Effector memory CD8-positive, alpha-beta T cell (primary cell): ENCODE measurements at places on chromosomes 3 and 15.

- no peak for DNase-seq
These were observed 6.2 kb downstream of the MELTF start for GRCh38 chr3:197023241-197023997.

- DNase-seq = no peak
These were observed 20.3 kb upstream of the HDAC11 start for GRCh38 chr3:13459605-13460340.

GRCh38 chr3:195921334-195921791 is 13.0 kb upstream of the TNK2 start:
- DNase-seq = no peak

- no peak for DNase-seq
These were observed 28.6 kb upstream of the GPR149 start for GRCh38 chr3:154458560-154458959.

GRCh38 chr3:46705022-46705530 is 3.9 kb downstream of the TMIE start:
- DNase-seq = peak; percentile 70

DNA sequence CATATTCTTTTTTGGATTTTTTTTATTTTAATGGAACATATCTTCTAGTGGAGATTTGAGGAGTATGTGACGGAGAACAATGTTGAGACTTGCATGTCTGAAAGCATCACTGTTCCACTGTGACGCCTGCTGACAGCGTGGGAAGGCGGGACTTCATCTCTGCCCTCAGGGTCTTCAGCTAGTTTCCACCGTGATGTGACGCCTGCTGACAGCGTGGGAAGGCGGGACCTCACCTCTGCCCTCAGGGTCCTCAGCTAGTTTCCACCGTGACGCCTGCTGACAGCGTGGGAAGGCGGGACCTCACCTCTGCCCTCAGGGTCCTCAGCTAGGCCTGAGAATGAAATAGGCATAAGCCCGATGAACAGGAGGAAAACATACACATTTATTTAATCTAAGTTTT is 70.7 kb downstream of the LMLN start:
- DNase-seq = no peak

DNA sequence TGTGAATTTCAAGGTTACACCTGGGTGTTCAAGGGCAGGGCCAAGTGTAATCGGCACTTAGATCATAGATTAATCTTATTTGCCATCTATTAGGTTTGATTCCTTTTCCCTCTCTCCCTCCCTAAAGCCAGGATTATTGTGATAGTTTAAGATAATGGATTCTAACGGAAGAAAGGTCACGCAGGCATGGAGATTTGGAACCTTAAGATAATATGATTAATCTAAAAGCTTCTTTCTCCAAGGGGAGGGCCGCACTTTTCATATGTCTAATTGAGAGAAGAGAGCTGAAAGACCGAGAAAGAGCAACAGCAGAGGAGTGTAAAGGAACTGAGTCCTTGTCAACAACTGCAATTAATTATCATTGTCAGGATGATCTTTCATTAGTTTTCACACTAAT is 858.8 kb upstream of the NR2F2 start:
- DNase-seq = no peak

DNA sequence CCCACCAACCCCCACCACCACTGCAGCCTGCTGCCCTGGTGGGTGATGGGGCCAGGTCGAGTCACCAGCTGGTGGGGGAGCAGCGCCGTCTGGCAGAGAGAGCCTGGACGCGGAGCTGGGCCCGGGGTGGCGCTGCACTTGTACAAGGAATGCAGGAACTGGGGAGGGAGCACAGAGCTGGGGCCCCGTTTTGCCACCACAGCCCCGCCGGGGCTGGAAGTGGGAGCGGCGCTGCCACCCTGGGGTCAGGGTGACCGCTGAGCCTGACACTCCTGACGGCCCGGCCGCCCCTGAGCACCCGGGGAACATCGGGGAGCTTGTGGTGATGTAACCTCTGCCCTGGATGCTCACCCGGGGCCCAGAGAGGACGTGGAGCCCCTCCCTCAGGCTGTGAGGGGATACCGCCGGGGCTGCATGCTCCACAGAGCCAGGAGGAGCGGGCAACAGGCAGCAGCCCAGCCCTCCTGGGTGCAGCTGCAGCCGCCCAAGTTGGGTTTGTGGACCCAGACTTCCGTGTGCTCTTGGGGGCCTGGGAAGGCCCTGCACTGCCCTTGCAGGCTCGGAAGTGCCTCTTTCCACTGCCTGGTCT is 32.6 kb upstream of the IREB2 start:
- DNase-seq = no peak

DNA sequence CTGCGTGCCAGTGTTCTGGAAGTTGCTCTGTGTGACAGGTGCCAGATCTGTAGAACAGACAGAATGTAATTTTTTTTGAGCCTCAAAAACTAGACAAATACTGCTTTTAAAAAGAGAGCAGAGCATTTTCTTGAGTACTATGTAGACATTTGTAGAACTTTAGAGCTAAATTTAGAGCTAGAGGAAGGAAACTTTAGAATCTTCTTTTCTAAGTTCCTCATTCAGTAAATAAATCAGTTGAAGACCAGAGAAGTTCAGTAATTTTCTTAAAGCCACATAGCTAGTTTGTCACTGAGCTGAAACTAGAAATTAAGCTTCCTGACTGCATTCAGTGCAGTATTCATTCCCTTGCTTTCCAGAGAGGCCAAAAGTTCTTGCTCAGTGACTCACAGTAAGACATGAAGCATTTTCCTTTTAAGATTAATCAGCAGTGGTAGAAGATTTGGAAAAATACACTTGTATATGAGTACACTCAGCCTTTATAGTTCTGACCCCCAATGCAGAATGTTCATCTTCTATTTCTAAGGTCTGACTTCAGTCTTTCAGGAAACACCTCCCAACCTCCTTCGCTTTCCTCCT is 83.6 kb upstream of the TSEN2 start:
- no peak for DNase-seq

DNA sequence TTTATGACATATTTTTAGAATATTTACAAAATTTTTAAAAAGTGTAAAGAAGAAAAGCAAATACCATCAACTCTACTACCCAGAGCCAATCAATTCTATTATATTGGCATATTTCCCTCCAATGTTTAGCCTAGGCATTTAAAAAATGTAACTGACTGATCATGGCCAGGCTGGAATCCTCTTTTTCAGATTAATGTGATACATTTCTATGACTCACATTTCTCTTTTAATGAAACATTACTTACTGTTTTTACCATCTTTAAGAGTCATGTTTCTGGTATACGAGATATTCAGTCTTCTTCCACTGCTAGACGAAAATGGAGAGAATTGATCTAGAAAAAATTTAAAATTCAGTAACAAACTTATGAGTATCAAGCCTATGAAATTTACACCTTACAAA is 53.4 kb upstream of the DCUN1D1 start:
- DNase-seq = no peak

- no peak for DNase-seq
These were observed 151.9 kb upstream of the LINGO1 start for GRCh38 chr15:77784361-77785292.
